T-helper 1 cell treated with Interleukin-12 subunit alpha and Interleukin-12 subunit beta and Interleukin-4 antibody, amounts not matched to agents 30 ng/mL and 1 ng/mL, for 36 hours (primary cell): ENCODE measurements at places on chromosomes 12 and 14. TPM values are rescaled to one million over a fixed set of nuclear protein-coding genes. Genes with fewer than 3 reads are reported as not detected.

INHBE gene
- 0.07 TPM in 1 of 2 replicates, not detected in the other for total RNA-seq

BCL2L2 gene
- 5.0 and 5.4 TPM in 2 replicates for total RNA-seq

ANKS1B gene
- total RNA-seq = 0.46 and 1.2 TPM in 2 replicates

NPFF gene
- total RNA-seq = 0.44 TPM in 1 of 2 replicates, not detected in the other

OS9 gene
- total RNA-seq = 161 and 162 TPM in 2 replicates

RNASE1 gene
- total RNA-seq = not detected in 2 replicates

NRIP2 gene
- total RNA-seq = not detected in 2 replicates

TAS2R43 gene
- total RNA-seq = 1.0 and 1.2 TPM in 2 replicates

ZNF219 gene
- 4.9 and 6.6 TPM in 2 replicates for total RNA-seq

HOXC6 gene
- total RNA-seq = not detected in 2 replicates

TRHDE gene
- total RNA-seq = not detected in 2 replicates
